ENCODE measurements at places on chromosomes 5 and 9.

DNA sequence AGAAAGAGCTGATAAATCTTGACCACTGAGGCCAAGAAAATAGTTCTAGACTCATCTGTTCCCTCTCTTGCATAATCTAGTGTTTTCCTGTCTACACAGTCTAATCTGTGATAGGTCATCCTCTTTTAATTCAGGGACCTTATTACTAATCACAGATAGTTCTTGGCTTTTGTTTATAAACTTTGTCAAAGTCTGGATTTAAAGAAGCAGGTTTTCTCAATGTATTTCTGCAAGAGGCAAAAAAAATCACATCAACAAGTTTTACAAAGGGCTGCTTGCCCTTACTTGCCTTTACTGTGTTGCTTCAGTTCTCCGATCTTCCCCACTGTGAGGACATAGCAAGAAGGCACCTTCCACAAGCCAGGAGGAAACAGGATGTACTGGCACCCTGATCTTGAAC, 43.9 kb upstream of the MTAP start:
- DNase-seq: no peak

GRCh38 chr5:174101195-174101730, 55.8 kb downstream of the NSG2 start:
- DNase-seq: no peak

DNA sequence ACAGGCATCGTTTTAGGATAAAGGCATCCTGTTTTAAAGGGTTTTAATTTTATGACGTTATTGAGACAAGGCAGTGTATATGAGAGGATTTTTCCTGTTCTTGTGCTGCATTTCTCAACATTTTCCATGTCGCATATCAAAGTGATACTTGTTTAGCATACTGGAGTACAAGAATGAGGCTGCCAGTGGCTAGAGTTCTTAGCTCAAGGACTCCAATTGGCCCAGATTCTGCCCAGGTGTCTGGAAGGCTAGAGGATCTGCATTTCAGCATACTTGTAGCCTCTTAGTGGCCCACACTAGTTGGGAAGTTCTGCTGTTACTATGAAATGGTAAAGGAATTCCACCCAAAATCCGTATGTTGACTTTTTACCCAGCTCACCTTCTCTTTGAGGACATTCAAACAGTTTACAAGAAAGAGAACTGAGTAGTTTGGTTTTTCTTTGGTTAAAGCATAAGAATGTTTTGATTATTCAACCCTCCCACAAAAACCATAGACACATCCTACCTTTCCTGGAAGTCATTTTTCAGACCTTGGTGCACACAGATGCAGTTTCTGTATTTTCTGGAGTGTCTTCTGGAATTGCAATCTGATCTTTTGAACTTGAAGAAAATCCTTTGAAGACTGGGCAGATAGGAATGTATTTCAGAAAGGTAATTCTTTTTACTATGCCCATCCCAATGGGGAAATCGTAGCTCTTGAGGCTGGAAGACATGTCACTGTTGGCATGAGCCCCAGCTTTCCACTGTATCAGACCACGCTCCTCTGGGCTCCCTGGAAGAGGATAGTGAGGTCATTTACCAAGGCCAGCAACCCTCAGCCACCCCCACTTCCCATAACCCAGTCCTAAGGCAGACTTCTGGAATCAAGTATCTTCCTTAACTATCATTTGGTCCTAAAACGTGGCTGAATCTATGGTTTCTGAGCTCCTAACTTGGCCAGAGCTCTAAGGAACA, 11.3 kb downstream of the SLC23A1 start:
- DNase-seq: no peak

- no peak for DNase-seq
These were observed 66.5 kb downstream of the COL27A1 start for GRCh38 chr9:114221706-114222465.

GRCh38 chr9:89189215-89189614, 10.6 kb upstream of the SHC3 start:
- no peak for DNase-seq

All from NCI-H1048 (cell line).